Activated CD4-positive, alpha-beta memory T cell treated with anti-CD3 and anti-CD28 coated beads for 36 hours (primary cell): ENCODE measurements at places on chromosomes 12 and 14. TPM values are rescaled to one million over a fixed set of nuclear protein-coding genes. Genes with fewer than 3 reads are reported as not detected.

Gene SLCO1C1
- total RNA-seq, result not detected

DNA sequence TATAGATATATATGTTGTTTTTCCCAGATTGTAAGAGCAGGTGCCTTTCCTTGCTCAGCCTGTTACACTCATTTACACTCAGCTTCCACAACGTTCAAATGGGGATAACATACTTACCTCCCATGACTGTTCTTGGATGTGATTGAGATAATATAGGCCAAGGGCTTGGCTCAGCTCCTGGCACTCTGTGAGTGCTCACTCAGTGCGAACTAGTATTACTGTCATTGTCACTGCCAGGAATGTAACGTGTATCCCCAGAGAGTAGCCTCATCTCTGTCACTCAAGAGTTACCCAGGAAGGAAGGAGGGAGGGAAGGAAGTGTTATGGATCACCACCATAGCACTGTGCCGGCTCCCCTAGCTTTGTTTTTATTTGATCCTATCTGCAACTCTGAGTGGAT is 307.9 kb downstream of the PDZRN4 start:
- no peak for DNase-seq
- no peaks in the 10 kb centered on the region for H3K36me3 ChIP-seq
- no peak overlapping the region for H3K4me3 ChIP-seq
- no peak overlapping the region for H3K27ac ChIP-seq
- H3K27me3 ChIP-seq, result peaks cover 2% of the 10 kb centered on the region

Gene KMT2D
- total RNA-seq, result 47.9 TPM

Gene RAD9B
- total RNA-seq, result 2.7 TPM

GRCh38 chr12:60421741-60422140 is 825.9 kb downstream of the SLC16A7 start:
- H3K36me3 ChIP-seq, result no peaks in the 10 kb centered on the region
- no peaks in the 10 kb centered on the region for H3K27me3 ChIP-seq
- no peak overlapping the region for H3K27ac ChIP-seq
- DNase-seq, result no peak

GRCh38 chr12:69666798-69667197 is 32.3 kb downstream of the BEST3 start:
- DNase-seq, result no peak
- no peak overlapping the region for H3K27ac ChIP-seq
- H3K36me3 ChIP-seq, result no peaks in the 10 kb centered on the region

GRCh38 chr14:70567791-70568190 is 32.7 kb downstream of the MED6 start:
- H3K4me1 ChIP-seq, result peaks cover 14% of the 10 kb centered on the region
- no peak overlapping the region for H3K4me3 ChIP-seq
- peaks cover 66% of the 10 kb centered on the region for H3K36me3 ChIP-seq
- H3K27me3 ChIP-seq, result no peaks in the 10 kb centered on the region
- peak; percentile 16 for DNase-seq

GRCh38 chr14:59638885-59639284 is 62.3 kb upstream of the CCDC175 start:
- H3K27me3 ChIP-seq, result peaks cover 9% of the 10 kb centered on the region
- no peak for DNase-seq
- no peak overlapping the region for H3K4me3 ChIP-seq

- DNase-seq, result peak; percentile 23
- H3K4me1 ChIP-seq, result peaks cover 59% of the 10 kb centered on the region
- peak overlapping the region; percentile 65 for H3K27ac ChIP-seq
- no peaks in the 10 kb centered on the region for H3K27me3 ChIP-seq
These were observed 26.3 kb downstream of the ATP2A2 start for GRCh38 chr12:110307372-110307771.

DNA sequence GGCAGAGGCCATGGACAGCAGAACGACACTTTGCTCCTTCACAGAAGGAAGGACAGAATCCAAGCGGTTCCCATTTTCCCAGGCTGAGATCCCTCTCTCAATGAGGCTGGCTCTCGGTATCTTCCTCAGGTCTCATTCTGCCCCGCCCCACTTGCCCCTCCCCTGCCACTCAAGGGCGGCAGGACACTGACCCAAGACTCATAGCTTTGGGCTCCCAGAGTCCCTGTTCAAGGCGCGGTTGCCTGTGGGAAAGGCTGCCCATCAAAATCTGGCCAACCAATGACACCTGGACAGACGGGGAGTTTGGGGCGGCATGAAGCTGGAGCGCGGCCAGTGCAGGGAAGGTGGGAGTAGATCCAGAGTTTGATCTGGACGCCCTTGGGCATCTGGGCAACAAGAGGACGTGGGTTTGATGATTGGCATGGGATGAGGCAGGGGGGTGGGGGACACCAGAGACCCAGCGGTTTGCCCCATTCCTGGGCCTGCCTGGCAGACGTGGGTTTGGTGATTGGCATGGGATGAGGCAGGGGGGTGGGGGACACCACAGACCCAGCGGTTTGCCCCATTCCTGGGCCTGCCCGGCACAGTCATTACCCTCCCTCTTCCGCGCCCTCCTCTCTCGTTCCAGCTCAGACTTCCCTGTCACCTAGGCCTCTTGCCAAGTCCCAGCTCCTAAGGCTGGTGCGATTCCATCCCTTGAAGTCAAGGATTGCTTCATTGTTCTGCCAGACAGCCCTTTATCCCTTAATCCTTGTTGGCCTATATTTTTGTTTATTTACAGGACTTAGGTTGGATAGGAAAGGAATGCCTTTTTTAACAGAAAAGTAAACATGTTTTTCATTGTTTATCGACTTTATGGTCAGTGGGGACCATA is 92.1 kb downstream of the NINJ2 start:
- no peak overlapping the region for H3K27ac ChIP-seq
- H3K4me3 ChIP-seq, result peak overlapping the region; percentile 3
- no peaks in the 10 kb centered on the region for H3K36me3 ChIP-seq
- no peak for DNase-seq
- peaks cover 46% of the 10 kb centered on the region for H3K4me1 ChIP-seq
- H3K27me3 ChIP-seq, result no peaks in the 10 kb centered on the region

Gene METAP2
- total RNA-seq, result 108 TPM

GRCh38 chr14:24058951-24059475 is 7.2 kb downstream of the CARMIL3 start:
- H3K36me3 ChIP-seq, result no peaks in the 10 kb centered on the region
- H3K4me3 ChIP-seq, result no peak overlapping the region
- H3K4me1 ChIP-seq, result peaks cover under 1% of the 10 kb centered on the region
- peaks cover 3% of the 10 kb centered on the region for H3K27me3 ChIP-seq
- DNase-seq, result no peak
